ENCODE measurements at places on chromosomes 1 and 21.
A peak's percentile ranks its signal among the peaks of the same experiment; 100 is the strongest.

DNA sequence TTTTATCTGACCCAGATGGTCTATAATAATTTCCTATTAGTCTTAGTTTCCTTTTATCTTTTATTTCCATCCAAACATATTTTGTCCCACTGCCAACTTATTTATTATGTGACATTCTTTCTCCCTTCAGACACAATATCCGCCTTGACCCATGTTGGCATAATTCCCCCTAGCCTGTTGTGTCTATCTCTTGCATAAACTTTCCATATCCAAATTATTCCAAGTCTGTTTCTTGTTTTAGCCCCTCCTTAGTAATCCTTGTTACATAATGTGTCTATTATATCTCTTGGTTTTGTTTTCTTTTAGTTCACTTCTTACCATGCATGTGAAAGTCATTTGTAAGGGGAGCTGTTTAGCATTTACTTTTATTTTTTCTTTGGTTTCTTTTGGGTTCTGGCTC is 81.6 kb upstream of the CACHD1 start:
- DNase-seq = no peak

- no peak for DNase-seq
Measured at GRCh38 chr1:214330715-214331114, 49.8 kb downstream of the SMYD2 start.

- DNase-seq = no peak
Measured at GRCh38 chr1:90358448-90358847, 358.7 kb downstream of the BARHL2 start.

DNA sequence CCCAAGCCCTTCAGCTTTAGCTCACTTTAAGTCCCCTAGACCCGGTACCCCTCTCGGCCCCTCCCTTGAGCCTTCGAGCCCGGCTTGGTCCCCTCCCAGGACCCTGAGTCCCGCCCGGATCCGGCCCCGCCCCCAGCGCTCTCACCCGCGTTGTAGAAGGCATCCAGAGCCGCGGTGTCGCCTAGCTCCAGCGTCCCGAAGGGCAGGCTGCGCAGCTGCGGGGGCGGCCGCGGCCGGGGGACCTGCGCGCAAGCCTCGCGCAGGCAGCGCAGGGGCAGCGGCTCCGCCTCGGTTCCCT is 699 bp downstream of the MAP3K6 start:
- DNase-seq = peak; percentile 85

- no peak for DNase-seq
Measured at GRCh38 chr1:60118085-60118484, 44.5 kb upstream of the C1orf87 start.

All from CD4-positive, alpha-beta T cell treated with Interleukin-17A for 4 hours (primary cell).